ENCODE measurements at places on chromosomes 2 and 18.
A peak's percentile ranks its signal among the peaks of the same experiment; 100 is the strongest.

- DNase-seq, result no peak
Measured at GRCh38 chr2:156536534-156536933, 100.4 kb downstream of the GPD2 start.

DNA sequence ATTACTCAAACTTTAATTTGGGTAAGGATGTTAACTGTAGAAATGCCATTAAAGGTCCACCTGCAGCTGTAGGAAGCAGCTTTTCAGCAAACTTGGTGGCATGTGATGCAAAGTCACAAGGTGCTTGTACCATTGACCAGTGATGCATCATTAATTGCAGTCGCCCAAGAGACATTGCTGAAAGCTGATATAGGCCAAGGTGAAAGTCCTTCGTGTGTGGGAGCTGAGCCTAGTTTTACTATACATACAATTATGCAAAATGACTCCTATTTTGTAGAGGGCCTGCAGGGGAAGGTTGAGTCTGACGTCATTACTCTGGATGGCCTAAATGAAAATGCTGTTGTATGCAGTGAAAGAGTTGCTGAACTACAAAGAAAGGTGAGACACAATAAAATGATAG is 40.5 kb downstream of the ALMS1 start:
- DNase-seq, result no peak

GRCh38 chr2:101011152-101011551 is 9.1 kb downstream of the RPL31 start:
- no peak for DNase-seq

- DNase-seq, result no peak
Measured at GRCh38 chr2:10369269-10370255, 66.9 kb downstream of the HPCAL1 start.

DNA sequence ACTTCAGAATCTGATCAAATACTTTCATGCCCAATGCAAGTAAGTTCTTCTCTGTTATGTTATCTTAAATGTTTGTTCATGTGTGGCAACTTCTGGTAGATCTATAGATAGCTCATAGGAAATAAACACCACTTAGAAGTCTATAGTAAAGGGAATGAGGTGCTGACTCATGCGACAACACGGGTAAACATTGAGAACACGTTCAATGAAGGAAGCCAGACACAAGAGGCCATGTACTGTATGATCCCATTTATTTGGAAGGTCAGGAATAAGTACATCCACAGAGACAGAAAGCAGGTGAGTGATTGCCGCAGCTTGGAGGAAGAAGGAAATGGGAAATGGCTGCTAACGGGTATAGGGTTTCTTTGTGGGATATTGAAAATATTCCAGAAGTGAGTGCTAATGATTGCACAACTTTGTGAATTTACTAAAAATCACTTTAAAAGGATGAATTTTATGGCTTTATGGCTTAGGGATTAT is 95.4 kb downstream of the ITGB1BP1 start:
- peak; percentile 46 for DNase-seq

GRCh38 chr18:61847164-61847791 is 45.5 kb downstream of the RNF152 start:
- DNase-seq, result no peak

DNA sequence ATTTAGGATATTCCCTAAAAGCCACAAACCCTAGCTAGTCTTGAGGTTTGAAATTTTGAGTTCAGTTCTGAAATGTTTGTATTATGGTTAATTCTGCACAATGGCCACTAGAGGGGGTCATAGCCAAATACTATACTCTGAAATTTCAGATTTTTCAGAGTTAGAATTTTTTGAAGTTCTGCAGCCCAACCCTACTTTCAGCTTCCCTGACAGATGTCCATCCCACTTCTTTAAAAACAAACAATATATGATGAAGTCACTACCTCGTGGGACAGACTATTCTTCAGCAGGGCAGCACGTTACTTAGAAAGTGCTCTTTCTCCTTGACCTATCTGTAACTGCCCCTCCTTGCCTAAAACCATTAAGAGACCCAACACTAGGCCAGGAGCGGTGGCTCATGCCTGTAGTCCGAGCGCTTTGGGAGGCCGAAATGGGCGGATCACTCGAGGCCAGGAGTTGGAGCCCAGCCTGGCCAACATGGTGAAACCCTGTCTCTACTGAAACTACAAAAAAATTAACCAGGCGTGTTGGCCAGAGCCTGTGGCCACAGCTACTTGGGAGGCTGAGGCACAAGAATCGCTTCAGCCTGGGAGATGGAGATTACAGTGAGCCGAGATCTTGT is 48.2 kb upstream of the PAPOLG start:
- DNase-seq, result no peak

DNA sequence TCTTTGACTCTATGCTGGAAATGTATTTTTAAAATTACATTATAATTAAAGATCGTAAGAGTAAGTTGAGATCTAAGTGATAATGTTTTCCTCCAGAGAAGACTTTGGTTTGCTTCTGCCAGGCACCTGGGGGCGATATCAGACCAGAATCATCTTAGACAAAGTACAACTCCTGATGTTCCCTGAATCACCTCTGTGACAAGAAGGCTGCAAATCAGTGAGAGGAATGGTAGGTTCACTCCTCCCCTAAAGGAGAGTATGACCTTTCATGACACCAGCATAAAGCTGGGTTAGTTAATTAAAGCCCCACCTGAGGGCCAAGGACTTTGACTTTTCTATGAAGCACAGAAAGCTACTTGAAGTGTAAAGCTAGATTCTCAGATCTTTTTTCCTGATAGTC is 114.4 kb upstream of the DTNA start:
- DNase-seq, result no peak

- no peak for DNase-seq
Measured at GRCh38 chr18:28004606-28005005, 172.3 kb downstream of the CDH2 start.

GRCh38 chr2:172817411-172817810 is 81.8 kb downstream of the RAPGEF4 start:
- DNase-seq, result no peak

DNA sequence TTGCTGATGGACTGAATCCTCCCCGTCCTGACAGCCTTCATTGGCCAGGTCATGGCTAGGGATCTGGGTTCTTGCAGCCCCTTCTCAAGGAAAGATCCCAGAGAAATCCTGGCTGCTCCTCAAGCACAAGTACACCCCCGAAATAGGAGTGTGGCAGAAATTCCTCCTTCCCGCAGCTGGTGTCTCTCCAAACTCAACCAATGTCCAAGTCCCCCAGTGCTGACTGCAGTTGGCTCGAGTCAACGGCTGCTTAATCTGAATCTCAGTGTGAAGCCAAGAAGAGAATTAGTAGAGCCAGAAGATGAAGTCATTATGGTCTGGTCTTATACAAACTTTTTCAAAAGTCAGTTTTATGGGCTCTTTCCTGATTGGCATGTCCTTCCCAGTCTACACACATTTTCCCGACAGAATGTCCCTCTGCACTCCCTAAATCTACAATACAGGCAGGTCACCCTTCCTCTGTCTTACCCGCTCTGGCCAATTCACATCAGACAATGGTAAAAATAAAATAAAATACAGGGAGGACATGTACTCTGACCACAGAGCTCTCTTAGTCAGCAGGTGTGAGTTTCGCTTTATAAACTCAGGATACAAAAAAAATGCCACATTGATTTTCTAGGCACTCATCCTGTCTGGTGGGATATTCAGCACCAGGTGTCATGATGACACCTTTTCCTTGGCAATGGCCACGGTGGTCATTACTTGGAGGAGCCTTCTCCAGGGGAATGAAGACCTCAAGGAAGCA is 76.9 kb upstream of the PAPOLG start:
- no peak for DNase-seq

DNA sequence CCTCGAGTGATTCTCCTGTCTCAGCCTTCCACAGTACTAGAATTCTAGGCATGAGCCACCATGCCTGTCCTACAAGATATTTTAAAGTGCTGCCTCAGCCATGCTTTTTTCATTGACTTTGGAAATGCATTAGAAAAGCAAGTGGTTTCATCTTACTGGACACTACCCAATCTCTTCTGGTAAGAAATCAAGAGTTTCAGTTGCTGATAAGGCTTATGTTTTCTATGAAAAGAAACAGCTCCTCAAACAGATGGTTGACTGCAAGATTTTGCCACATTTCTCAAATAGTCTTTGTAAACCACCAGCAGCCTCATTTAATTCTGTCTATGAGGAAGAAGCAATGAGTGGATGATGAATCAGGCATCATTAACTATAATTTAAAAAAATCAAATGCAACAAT is 264.5 kb upstream of the LRP1B start:
- DNase-seq, result no peak
